Stimulated activated CD8-positive, alpha-beta memory T cell treated with anti-CD3 and anti-CD28 coated beads, Interleukin-2, amount 100 ng/mL, for 1 hour (primary cell): ENCODE measurements at places on chromosomes 3 and 15.

DNA sequence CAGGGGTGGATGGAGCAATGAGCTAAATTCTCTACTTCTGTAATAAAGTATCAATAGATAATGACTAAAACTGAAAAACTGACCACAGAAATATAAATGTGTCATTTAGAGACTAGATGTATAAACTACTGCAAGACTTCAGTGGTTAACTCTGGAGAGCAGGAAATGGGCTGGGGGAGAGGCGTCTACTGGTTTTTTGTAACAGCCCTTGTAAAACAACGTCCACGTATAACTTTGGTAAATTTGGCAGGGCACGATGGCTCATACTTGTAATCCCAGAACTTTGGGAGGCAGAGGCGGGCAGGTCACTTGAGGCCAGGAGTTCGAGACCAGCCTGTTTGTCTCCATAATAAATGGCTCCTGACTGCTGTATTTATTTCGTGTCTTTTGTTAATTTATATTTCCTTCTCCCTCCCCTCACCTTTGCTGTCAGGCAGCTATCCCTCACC lies 12.5 kb downstream of the RAB27A start:
- DNase-seq, result no peak

DNA sequence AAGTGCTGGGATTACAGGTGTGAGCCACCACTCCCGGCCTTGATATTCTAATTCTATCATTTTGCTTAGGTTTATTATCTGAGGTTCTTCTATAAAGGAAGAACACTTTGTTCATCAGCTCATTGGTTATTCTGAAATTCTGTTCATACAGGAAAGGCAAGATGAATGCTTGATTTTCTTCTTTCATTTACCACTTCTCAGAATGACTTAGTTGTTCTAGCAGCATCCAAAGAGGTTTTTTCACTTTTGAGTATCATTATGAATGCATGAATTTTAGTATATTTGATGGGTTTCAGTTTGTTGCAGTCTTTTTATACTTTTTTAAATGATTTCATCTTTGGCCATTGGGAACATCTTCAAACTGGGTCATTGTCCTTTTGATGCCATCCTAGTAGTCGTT lies 51.8 kb downstream of the RNF111 start:
- DNase-seq, result no peak

DNA sequence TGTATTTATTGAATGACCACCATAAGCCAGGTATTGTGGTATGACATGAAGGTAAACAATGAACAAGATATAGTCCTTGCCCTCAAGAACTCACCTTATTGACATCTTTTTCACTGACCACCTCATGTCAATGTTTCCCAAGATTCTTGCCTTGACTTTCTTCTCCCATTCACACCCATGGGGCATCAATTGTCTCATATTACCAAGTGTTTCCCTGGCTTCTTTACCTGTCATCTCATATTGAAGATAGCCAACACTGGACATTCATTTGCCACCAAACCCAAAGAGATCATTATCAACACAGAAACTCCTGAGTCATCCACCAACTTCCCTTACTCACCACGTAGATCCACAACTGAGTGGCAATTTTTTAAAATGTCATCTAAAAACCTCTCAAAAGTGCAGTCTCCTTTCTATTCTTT lies 2.2 kb downstream of the EFHB start:
- no peak for DNase-seq

- DNase-seq, result no peak
Observed at GRCh38 chr15:80619680-80620079, 75.4 kb upstream of the ABHD17C start.

DNA sequence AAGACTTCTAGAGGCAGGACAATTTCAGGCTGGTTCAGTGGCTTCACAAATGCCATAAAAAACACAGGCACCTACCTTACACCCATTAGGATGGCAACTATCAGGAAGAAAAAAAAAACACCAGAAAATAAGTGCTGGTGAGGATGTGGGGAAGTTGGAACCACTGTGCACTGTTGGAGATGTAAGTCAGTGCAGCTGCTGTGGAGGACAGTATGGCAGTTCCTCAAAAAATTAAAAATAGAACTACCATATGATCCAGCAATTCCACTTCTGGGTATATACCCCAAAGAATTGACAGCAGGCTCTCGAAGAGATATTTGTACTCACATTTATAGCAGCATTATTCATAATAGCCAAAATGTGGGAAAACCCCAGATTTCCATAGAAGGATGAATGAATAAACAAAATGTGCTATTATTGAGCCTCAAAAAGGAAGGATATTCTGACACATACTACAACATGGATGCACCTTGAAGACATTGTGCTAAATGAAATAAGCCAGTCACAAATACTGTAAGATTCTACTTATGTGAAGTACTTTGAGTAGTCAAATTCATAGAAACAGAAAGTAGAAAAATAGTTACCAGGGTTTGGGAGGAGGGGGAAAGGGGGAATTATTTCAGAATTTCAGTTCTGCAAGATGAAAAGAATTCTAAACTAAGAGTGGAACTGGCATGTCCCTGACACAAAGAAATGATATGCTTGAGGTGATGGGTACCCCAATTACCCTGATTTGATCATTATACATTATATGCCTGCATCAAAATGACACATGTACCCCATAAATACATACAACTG lies 40.9 kb downstream of the NR1D2 start:
- no peak for DNase-seq

DNA sequence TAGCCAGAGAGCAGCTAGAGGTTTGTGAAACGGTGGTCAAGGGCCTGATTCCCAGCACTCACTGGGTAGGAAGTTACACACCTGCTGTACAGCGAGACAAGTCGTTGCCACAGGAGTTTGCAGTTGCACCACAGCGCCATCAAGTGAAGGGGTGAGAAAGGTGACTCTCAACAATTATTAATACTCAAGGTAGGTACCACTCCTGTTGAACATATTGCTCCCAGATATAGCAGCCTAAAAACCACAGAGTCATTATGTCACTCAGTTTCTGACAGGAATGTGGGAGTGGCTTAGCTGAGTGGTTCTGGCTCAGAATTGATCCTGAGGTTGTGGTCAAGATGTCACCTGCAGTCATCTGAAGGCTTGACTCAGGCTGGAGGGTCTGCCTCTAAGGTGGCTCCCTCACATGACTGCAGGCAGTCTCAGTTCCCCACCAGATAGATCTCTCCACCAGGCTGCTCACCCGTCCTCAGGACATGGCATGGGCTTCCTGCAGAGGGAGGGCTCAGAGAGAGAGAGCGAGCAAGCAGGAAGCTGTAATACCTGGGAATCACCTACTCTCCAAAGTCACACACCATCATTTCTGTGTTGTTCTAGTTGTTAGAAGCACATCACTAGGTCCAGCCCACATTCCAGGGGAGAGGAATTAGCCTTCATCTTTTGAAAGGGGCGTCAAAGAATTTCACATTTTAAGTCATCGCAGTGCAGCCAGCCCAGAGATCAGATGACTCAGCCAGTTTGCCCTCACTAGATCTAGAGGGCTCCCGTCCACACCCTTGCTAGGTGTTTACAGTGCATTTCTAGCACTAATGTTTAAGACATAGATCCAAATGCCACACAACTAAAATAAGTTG lies 17.0 kb upstream of the ANO10 start:
- no peak for DNase-seq

DNA sequence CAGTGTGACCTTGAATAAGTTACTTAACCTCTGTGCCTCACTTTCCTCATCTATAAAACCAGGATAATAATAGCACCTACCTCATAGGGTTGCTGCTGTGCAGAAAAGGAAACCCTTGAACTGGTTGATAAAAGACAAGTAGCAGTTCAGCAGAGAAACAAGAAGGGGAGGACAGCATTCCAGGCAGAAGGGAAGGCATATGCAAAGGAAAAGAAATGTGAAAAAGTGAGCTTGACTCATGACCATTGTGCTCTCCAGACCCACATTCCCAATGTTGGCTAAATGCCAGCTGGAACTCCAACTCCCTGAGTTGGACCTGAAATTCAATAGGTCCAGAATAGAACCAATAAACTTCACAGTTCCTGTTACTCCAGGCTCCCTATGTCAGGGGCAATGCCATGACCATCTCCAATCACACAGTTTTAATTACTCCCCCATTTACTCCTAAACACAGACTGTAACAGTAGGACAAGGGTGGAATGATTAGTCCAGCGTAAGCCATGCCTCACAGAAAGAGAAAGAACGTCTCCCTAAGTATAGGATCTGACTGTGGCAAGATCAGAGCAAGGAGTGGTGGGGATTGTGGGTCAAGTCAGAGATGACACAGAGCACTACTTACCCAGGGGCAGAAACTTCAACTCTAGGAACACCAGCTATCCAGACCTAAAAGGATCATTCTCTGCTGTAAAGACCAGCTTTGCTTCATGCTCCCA lies 26.9 kb downstream of the PRKAR2A start:
- DNase-seq, result no peak

- no peak for DNase-seq
Observed at GRCh38 chr3:82802501-82802900, 1041.1 kb upstream of the GBE1 start.

- no peak for DNase-seq
Observed at GRCh38 chr3:121295452-121295851, 250.3 kb downstream of the POLQ start.

DNA sequence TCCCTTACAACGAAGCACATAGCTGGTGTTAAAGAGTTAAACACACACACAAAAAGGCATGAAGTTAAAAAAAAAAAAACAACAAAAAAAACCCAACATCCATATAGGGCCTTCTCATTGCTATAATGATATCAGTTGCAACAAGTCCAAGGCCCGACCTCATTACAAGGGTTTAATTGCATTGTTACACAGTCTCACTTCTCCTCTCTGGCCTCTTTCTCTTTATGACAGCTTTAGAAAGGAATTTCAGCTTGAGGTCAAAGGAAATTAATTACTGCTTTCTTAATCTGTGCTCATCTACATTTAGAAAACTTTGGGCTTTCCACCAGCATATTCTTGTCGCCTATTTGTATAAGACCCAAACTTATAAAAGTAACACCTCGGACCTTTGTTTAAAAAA lies 342.1 kb downstream of the NR2F2 start:
- no peak for DNase-seq

DNA sequence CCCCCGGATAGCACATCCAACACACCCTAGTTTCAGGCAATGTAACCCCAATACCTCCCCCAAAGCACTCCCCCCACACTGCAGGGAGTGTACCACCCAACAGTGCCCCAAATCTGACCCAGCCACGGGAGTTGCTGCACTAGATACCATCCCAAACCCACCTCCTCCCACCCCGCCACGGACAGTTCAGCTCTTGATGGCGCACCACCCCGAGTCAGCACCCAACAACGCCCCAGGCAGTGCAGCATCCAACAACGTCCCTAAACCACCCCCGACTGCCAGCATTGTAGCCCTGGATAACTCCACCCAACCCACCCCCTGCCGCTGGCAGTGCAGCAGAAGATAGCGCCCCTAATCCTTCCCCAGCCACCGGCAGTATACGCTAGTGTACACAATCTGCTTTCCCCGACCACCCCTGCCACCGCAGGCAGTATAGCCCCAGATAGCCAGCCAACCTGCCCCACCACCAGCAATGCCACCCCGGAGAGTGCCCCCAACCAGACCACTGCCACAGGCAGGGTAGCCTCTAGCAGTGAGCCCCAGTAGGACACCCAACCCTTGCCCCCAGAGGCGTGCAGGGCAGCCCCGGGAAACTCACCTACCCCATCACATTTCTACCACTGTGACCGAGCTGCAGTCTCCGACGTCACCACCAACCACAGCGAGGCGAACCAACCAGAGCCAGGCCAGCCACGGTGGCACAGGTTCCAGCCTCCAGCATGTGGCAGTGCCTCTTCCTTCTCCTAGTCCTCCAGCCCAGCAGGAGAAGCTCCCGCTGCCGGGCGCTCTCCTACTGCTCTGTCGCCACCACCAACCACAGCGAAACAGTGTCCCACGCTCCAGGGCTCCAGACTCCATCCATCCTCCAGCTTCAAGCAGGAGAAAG lies 178.1 kb downstream of the POTEB3 start:
- DNase-seq, result no peak

DNA sequence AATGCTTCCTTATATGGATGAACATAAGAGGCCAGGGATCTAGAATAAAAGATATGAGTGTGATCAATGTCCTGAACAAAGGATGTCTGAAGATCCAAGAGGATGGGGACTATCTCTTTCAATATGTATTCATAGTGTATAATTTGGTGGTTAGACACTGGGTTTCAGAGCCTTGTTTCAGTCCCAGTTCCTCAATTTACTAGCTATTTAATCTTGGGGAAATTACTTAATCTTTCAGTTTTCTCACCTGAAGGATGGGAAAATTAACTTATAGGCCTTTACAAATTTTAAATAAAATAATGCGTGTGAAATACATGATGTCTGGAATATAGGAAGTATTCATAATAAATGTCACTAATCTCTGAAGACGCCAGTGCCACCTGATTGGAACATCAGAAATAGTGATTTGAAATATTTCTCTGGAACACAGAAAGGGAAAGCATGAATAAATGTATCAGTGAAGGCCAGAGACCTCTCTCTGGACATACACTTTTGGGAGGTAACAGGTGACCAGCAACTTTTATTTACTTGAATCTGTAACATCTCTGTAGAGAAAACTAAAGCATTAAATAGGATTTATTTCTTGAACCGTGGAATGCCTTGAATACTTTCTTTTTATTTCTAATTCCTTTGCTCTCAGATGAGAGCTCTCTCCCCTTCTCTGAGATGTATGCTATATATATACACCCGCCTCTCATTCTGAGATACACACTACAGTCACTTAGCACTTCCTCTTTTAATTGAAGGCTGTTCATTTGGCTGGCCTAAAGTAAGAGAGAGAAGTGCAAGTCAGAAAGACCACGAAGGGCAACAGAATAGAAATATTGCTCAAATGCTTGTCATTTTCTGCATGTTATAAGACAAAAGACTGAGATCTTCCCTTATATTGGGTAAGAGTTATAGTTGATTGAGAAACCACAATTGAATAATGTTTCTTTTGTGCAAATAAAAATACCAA lies 407.1 kb downstream of the LSAMP start:
- DNase-seq, result no peak

DNA sequence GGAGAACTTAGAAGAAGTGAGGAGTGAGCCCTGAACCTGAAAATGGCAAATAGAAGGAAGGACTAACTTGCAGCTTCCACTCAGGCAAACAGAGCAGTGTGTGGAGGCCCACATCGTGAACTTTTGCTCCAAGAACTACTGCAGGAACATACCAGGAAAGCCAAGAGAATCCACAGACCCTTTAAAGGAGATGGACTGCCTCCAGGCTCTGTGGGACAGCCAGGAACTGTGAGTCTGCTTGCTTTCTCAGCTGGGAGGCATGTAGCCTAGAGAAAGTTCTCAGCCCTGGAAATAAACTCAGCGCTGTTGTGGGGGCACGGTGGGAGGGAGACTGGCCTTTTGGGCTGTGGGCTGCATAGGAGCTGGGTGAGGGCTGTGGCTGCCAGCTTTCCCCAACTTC lies 93.0 kb downstream of the SNRK start:
- no peak for DNase-seq

DNA sequence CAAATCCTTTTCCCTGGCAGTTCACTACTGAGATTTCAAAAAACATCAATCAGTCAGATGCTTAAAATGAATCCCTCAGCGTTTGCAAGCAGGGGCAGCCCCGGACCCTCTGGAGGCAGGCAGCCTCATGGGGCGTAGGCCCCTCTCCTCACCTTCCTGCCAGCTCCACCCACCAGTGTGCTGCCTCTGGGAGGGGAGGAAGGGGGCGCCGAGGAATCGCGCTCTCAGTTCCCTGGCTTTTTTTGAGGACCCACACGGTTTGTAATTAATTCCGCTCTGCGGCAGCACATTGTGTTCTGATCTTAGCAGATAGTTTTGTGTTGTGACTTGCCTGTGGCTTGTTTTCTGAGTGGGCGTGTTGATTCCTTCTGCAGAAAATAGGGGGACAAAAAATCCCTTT lies 159.9 kb downstream of the KLF13 start:
- DNase-seq, result no peak
